ENCODE measurements at places on chromosomes 1 and 21.

DNA sequence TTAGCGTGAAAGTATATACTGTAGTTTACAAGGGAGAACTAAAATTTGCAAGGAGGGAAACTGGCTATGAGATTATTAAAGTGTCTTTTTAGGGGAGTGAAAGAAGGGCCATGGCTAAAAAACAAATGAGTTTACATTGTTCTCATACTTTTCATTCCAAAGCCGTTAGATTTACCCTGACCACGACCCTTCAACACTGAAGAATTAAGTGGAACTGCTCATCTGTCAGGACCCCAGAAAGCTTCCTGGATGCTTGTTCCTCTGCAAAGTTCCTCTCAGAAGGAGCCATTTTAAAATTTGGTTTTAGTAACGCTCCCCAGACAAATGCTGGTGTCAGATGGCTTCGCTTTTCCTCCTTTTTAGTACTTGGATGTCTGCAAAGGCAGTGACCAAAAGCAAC, 82.7 kb upstream of the ZBTB18 start:
- no peak for DNase-seq

DNA sequence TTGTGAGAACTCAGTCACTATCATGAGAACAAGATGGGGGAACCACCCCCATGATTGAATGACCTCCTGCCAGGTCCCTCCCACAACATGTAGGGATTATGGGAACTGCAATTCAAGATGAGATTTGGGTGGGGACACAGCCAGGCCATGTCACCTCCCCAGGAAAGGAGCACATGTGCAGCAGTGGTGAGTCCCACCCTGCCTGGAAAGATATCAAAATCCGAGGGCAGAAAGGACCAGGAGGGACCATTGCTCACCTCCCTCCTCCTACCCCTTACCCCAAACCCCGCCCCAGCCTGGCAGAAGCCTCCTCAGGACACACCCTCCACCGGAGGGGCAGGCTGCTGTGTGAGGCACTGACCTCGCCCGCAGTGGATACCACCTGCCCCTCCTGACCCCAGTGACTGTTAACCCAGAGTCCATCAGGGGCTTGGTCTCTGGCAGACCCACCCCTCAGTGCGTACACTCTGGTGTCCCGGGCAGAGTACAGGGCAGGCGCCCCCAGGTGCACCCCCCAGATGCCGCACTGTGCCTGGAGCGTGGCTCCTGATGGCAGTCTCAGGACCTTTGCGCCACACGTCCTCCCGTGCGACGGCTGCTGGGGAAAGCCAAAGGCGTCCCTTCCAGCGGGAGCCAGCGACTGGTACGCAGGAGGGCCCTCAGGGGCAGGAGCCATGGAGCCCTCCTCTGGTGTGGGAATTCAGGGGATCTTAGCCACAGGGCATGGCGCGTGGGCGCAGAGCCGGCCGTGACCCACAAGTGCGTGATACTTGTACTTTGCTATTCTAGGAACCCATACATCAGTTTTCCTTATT, 20.9 kb downstream of the PDXK start:
- DNase-seq = no peak

DNA sequence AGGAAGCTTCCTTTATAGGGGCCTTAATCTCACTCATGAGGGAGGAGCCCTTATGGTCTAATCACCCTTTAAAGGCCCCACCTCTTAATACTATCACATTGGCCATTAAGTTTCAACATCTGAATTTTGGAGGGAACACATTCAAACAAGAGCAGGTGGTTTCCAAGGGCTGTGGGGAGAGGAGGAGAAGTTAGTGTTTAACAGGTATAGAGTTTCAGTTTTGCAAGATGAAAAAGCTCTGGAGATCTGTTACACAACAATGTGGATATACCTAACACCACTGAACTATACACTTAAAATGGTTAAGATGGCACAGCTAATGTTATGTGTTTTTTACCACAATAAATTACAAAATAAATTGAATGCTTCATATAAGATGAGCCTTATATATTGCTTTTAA, 113.4 kb upstream of the DNAH14 start:
- DNase-seq = no peak

DNA sequence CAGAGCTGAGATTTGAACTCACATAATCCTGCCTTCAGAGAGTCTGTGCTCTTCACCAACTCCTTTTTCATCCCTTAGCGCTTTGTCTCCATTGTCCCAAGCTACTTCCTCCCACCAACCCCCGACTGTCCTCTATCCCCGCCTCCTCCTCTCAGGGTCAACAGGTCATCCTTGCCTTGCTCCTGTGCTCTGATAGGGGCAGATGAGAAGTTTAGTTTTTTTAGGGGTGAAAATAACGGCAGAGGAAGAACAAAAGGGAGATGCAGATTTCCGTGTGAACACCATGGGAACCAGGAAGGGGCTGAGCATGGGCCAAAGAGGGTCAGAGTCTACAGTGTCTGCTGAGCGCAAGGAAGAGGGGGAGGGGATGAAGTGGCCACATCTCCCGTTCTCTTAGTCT, 31.9 kb downstream of the GLUL start:
- DNase-seq = no peak

DNA sequence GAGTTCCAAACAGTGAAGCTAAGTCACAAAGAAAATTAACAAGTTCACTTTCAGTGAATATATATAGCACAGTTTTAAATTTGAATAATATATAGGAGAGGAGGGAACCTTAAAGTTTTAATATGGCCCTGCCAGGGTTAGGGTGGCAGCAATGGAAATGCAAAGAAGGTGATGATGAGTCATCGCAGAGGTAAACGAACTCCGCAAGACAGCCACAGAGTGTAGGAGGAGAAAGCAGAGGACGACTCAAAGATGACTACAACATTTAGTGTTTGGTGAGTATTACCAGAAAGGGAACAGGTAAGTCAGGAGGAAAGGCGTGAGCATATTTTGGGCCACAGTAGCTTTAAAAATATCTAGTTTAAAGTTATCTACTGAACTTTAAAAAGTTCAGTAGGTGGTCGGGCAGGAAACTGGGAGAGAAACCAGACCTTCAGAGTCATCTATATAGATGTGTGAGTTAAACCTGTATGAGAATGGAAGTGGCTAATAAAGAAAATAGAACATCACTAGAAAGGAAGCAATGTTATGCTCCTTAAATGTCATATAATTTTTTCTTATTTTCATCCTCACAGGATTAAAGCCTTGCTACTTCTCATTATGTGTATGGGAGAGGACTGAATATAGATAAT, 75.7 kb downstream of the UCHL5 start:
- DNase-seq = no peak

GRCh38 chr1:157878059-157878458, 36.5 kb upstream of the CD5L start:
- no peak for DNase-seq

GRCh38 chr1:34695580-34695979, 59.3 kb upstream of the GJB5 start:
- no peak for DNase-seq

- no peak for DNase-seq
Observed at GRCh38 chr21:27154451-27155129, 187.7 kb upstream of the ADAMTS5 start.

- no peak for DNase-seq
Observed at GRCh38 chr1:54017979-54018378, at the start of gene LDLRAD1. Gene LDLRAD1, minus strand, starts transcription at chr1:54018186. Its CDS starts 74 bp downstream, at chr1:54018112.

GRCh38 chr21:41217671-41218385, 49.9 kb downstream of the BACE2 start:
- no peak for DNase-seq
